Dermis microvascular lymphatic vessel endothelial cell (primary cell): ENCODE measurements at places on chromosomes 6 and 20. TPM values are rescaled to one million over a fixed set of nuclear protein-coding genes. Genes with fewer than 3 reads are reported as not detected.

The C2 gene
- 0.13 TPM in 1 of 2 replicates, not detected in the other for total RNA-seq

DNA sequence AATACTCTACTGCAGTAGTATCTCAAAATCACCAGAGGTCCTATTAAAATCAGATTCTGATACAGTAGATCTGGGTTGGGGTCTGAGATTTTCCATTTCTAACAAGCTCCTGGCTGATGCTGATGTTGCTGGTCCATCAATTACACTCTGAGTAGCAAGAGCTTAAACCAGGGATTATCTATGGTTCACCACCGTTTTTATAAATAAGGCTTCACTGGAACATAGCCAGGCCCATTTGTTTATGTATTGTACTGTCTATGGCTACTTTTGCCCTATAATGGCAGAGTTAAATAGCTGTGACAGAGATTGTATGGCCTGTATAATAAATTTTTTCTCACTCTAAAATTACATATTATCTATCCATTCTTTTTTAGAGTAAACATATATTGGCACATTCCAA, 53.0 kb downstream of the NUDT3 start:
- DNase-seq: peak; percentile 15

The COL20A1 gene
- total RNA-seq: 0.13 TPM in 1 of 2 replicates, not detected in the other

The GPR63 gene
- total RNA-seq: under 0.01 TPM in 2 replicates

DNA sequence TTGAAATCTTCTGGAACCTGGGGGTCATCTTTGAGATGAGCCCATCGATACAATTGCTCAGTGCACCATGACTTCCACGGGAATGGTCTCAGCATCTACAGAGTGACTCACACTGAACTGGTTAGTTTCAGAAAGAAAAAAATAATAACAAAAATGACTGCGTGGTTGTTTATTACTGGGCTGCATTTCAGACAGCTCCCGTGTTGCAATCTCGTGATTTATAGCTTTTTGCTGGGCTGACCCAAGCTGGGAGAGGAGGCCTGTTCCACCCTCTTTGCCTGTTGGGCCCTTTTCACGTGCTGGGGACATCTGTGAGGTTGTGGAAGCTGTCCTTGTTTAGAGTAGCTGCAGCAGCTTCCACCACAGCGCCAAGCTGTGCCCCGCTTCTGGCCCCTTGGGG, 225.5 kb downstream of the BMP7 start:
- DNase-seq: no peak

GRCh38 chr6:121838842-121839241, 403.4 kb downstream of the GJA1 start:
- no peak for DNase-seq

DNA sequence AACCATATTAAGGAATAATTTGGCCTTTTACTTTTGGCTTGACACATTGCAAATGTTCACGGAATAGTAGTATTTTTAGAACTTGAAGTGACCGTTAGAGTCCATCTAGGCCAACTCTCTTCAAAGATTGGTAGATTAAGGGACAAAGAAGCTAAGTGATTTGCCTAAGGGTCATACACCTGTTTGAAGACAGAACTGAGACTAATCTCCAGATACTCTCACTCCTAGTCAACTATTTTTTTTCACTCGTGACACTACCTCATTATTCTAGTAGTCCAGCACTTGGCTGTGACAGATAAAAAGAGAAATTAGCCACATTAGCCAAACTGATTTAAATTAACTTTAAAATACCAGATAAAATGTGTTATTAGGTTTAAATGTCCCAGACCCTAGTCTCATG, 10.6 kb downstream of the ACSS2 start:
- no peak for DNase-seq

GRCh38 chr6:18897350-18897749, 510.2 kb downstream of the RNF144B start:
- no peak for DNase-seq

The SIRPA gene
- total RNA-seq: 28.0 and 69.7 TPM in 2 replicates

The SLC4A11 gene
- 6.9 and 26.0 TPM in 2 replicates for total RNA-seq

DNA sequence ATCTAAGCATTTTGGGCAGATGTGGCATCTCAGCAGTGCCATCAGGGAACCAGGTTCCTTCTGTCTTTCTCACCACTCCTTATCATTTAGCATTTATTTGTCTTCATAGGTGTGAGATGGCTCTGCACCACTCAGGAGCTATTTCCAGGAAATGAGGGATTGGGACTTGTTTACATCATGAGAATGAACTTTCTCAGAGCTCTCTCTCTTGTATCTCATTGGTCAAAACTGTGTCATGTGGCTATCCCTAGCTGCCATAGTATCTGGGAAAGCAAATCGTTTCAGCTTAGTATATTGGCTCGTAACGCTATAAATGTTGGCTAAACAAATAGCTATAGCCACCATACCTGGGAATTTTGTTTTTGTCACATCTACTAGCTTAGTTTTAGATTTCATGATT, 23.8 kb downstream of the PLCB4 start:
- DNase-seq: peak; percentile 3

- DNase-seq: no peak
These were observed 605.9 kb downstream of the KIF16B start for GRCh38 chr20:15967334-15967733.

The INSM1 gene
- total RNA-seq: not detected in 2 replicates

DNA sequence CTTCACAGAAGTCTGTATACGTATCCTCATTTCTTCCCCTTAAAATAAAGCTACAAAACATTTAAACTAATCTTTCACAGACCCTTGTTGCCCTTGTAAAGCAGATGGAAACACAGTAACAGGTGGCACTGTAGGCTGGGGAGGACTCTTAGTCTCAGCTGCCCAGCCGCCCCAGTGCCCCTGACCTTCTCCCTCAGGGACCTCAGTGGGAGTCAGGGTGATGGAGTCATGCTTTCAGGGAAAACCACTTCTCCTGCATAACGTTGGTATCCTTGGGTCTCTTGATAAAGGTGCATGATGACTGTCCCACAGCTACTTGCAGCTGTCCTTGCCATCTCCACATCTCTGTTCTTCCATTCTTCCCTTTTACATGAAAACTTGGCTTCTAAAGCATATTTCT, 198.6 kb downstream of the CDKAL1 start:
- DNase-seq: no peak

The GTPBP2 gene
- total RNA-seq: 30.4 and 38.7 TPM in 2 replicates

DNA sequence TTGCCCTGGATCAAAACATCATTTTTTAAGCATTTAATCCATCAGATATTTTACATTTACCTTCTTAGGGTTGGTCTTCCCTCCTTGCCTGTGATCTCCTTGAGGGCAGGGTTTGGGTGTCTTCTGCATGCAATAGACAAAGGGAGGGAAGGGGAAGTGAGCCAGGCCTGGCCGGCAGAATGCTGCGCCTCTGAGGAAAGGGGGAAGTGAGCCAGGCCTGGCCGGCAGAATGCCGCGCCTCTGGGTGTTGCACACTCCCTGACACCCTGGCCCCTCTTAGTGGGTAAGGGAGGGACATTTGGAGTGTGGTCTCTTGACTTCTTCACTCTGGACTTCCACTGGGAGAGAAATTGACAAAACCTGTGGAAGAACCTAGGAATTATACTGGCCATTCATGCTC, 12.4 kb downstream of the PSMF1 start:
- no peak for DNase-seq

- DNase-seq: peak; percentile 90
These were observed 107.0 kb upstream of the FOXO3 start for GRCh38 chr6:108453601-108454185.

GRCh38 chr20:10875653-10876052, 201.9 kb upstream of the JAG1 start:
- DNase-seq: no peak

DNA sequence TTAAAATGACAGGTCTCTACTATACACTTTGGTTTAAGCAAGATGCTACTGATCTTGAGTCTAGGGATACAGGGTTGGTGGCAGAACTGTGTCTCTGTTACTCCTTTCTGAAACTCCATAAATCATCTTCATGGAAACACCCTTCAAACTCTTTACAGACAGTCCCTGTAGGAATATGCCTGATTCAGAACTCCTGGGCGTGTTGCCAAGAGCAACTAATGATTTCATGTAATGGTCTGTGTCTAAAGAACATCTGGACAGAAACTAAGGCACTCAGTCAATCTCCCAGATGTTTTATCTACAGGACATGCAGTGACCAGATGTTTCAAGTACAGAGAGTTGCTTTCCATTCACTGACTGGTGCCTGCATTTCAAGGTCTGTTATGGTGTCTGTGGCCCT, 464.4 kb upstream of the CHD6 start:
- no peak for DNase-seq

GRCh38 chr20:34190679-34191090, 50.5 kb upstream of the ASIP start:
- DNase-seq: peak; percentile 83

DNA sequence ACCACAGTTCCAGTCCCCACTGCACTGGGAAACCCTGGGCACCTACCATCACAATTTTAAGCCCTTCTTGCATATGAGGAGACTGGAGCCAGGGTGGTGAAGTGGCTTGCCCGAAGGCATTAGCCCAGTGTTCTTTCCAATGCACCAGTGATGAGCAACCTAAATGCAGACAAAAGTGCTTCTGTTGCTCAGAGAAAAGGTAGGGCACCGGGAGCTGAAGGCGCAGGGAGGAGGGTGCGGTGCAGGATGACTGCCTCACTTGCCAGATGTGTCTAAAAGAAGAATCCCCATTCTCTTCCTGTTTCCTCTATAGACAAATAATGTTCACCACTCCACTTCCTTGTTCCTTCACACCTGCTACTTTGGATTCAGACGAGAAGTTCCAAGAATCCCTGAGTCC, 86.5 kb downstream of the QRSL1 start:
- DNase-seq: no peak

- peak; percentile 23 for DNase-seq
These were observed 57.0 kb upstream of the GNRH2 start for GRCh38 chr20:2986466-2986865.

- no peak for DNase-seq
These were observed 46.4 kb downstream of the SAMD3 start for GRCh38 chr6:130176378-130176777.

DNA sequence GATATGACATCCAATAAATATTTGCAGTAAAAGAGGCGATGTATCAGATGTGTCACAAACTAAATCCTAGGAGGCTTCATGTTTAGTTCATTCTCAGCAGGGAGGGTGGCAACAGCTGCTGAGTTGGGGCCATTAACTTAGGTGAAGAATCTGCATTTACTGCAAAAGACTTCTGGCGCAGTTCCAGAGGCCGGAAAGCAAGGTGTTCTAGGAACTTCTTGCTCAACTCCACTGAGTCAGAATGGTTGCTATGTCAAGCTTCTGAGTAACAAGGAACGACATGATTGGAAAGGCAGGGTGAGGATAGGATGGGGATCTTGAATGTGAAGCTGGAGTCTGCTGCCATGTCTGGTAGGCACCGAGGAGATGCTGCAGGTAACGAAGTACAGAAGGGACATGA, 11.7 kb downstream of the ADNP start:
- no peak for DNase-seq

DNA sequence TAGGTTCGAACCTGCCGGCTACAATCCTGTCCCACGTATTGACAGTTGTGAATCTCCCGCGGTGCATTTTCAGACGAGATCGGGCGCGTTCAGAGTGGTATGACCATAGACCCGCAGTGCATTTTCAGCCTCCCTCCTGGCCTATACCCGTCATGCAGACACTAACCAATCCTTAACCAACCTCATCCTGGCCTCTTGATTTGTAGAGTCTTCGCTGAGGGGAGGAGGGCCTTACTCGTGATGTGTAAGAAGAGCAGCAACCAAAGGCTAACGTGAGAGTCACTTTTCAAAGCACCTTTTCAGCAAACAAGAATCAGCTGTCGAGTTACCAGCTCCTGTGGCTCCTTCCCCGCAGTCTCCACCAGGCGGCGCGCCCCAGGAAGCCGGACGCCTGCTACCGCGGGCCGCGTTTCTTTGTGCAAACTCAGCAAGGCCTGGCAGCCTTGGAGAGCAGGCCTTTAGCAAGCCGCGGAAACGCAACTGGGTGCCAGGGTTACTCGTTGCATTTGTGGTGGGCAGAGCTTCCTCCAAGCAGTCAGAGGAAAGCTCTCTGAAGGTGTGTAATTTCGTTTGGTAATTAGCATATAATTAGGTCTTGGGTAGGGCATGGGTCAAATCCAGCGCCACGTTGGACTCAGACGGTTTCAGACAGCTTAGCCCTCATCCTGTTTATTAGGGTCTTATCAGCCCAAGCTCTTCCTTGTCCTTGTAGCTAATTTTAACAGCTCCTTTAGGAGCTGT, 139.8 kb downstream of the OR2B2 start:
- peak; percentile 37 for DNase-seq

The RAB44 gene
- under 0.01 TPM in 2 replicates for total RNA-seq

The PPIL1 gene
- 20.9 and 22.2 TPM in 2 replicates for total RNA-seq

DNA sequence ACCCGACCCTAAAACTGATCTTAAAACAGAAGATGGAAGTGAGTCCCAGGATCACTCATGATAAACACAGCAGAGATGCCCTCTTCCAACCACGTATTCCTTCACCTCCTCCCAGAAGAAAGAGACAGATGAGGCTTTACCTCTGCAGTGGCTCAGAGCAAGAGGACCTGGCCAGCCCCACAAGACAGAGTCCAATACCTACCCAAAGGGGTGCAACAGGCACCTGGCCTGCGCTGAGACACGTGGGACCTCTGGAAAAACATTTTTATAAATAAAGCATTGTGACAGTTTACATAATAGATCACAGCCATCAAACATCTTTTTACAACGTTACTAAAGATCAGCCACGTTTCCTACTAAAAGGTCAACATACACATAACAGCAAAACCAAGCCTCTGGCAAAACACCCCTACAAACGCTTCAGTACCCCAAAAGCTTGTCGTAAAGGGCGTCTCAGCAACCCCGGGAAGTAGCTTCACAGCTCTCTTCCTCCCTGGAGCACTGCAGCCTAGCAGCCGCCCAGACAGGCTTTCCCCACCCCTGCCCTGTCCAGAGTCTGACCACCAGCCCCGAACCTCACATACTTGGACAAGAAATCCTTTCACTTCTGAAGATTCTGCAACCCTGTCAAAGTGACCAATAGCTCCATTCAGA, 2.9 kb downstream of the TAF4 start:
- DNase-seq: no peak

DNA sequence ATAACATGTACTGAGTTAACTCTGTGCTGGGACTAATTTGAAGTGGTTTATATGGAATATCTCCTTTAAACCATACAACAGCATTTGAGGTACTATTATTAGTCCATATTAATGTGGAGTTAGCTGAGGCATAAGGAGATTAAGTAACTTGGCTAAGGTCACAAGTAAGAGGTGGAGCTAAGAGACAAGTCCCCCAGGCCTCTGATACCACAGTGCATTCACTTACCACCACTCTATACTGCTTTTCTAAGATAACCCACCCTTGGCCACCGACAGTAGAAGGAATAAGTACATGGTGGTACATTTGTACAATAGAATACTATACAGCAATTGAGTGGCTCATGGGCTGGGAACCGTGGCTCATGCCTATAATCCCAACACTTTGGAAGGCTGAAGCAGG, 16.4 kb upstream of the TTPAL start:
- DNase-seq: no peak

GRCh38 chr20:22686097-22686496, 101.7 kb upstream of the FOXA2 start:
- peak; percentile 78 for DNase-seq

- no peak for DNase-seq
These were observed 19.9 kb downstream of the GLYATL3 start for GRCh38 chr6:49519660-49520059.
